ENCODE measurements at places on chromosomes 2 and 18.

GRCh38 chr2:152334701-152335015 lies 316 bp upstream of the FMNL2 start:
- DNase-seq, result no peak

DNA sequence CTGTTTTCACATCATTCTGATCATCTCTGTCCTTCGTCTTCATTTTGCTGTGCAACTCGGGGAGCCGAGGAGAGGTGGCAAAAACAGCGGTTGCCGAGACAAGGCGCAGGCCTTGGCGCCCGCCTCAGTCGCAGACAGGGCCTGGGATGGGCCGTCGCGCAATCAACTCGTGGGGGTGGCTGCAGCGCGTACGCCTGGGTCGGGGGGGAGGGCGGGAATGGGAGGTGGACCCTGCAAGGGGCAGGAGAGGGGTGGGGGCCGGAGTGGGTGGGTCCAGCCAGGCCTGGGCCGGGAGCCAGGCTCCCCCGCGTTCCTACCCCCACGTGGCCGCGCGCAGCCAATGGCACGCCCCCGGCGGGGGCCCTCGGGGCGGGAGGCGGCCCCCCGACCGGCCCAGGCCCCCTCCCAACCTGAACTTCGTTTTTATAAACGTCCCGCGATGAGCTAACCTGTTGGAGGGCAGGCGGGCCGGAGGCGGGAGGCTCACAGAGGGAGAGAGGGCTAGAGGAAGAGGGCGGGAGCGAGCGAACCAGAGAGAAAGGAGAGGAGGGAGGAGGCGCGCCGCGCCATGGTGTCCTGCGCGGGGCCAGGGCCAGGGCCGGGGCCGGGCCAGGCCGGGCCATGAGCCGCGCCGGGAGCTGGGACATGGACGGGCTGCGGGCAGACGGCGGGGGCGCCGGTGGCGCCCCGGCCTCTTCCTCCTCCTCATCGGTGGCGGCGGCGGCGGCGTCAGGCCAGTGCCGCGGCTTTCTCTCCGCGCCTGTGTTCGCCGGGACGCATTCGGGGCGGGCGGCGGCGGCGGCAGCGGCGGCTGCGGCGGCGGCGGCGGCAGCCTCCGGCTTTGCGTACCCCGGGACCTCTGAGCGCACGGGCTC lies at the start of gene HOXD13:
HOXD13 (plus strand) TSS at position 452 of the 875 bp plus-strand sequence; CDS start at position 622, 170 bp downstream.
- DNase-seq, result no peak

GRCh38 chr2:232633413-232634205 lies at the start of gene EFHD1:
EFHD1 (plus strand) TSS chr2:232633604; CDS start chr2:232633705, 101 bp downstream.
- DNase-seq, result peak; percentile 16

GRCh38 chr2:199468561-199469513 lies 11.1 kb upstream of the SATB2 start:
- no peak for DNase-seq

GRCh38 chr2:43465234-43465633 lies 130.6 kb downstream of the THADA start:
- no peak for DNase-seq

DNA sequence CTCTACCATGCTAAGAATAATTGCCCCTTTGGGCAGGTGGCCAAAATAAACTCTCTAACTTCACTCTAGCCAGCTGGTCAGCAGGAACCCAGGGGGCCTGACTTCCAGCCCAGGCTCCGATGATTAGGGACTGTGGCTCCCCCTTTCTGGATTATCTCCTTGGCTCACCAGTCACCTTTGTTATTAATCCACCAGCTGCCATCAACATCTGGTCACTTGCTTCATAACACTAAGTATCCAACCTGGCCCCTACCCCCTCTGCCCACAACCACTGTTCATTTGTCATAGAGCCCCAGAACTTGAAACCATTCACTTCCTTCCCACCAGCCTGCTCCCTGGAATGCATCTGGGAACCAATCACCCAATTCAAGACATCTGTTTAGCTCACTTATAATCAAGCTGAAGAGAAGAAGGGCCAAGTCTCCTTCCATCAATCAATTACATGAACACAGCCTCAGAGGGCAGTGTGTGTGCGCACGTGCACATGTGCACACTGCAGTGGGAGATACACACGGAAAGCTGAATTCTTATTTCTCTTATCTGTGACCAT lies 215.1 kb downstream of the ALK start:
- DNase-seq, result no peak

GRCh38 chr18:9530226-9531009 lies 55.1 kb downstream of the RALBP1 start:
- DNase-seq, result no peak

GRCh38 chr2:162114271-162114670 lies 37.8 kb downstream of the GCG start:
- DNase-seq, result no peak

- DNase-seq, result no peak
These were observed 78.8 kb upstream of the IGFBP5 start for GRCh38 chr2:216774180-216774579.

- DNase-seq, result no peak
These were observed 201.1 kb downstream of the PTH2R start for GRCh38 chr2:208607694-208608093.

GRCh38 chr2:18214936-18215335 lies 336.5 kb downstream of the KCNS3 start:
- no peak for DNase-seq

- no peak for DNase-seq
These were observed 129.2 kb upstream of the PTPRM start for GRCh38 chr18:7437870-7438269.

DNA sequence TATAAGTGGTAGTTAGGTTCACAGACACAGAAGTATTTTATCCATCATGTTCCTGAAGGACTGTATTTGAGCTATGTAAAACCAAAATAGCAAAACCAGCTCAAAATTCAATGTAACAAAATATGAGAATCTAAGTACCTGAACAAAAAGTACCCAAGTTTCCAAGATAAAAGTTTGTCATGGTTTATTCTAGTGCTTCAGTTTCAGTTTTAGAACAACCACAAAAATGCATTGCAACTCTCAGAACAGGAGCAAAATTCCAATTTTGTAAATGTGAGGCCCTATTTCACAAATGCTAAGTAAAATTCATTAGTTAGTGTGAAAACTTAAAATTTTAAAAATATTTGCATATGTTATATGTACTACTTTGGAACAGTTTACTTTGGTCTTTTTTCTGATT lies 5.0 kb upstream of the ALPK2 start:
- no peak for DNase-seq

GRCh38 chr2:204386668-204387067 lies 158.6 kb upstream of the PARD3B start:
- DNase-seq, result no peak

- no peak for DNase-seq
These were observed 249.4 kb upstream of the CTAGE1 start for GRCh38 chr18:22667156-22667555.

DNA sequence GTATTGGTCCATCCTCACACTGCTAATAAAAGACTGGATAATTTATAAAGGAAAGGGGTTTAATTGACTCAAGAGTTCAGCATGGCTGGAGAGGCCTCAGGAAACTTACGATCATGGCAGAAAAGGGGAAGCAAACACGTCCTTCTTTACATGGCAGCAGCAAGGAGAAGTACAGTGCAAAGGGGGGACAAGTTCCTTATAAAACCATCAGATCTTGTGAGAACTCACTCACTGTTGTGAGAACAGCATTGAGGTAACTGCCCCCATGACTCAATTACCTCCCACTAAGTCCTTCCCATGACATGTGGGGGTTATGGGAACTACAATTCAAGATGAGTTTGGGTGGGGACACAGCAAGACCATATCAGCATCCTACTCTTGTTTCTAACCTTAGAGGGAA lies 37.0 kb downstream of the SP100 start:
- DNase-seq, result no peak

DNA sequence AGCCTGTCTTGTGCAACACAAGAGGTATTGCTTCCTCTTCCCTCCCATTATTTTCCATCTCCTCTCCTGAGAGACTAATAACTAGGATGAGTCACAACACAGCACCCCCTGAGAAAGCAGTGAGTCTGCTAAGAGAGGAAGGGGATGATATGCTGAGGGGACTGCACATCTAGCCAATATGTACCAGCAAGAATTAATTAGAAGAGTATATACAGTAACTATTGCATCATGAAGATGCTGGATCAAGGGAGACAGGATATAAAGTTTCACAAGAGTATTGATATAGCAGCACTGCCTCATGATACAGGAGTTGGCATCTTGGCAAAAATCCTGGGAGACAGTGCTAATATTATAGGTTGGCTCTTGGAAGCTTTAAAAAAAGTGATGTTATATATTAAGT lies 289.9 kb upstream of the RBMS1 start:
- DNase-seq, result no peak

- DNase-seq, result no peak
These were observed 6.6 kb downstream of the IL1RN start for GRCh38 chr2:113133704-113134598.

GRCh38 chr2:11168488-11168887 lies 13.2 kb downstream of the SLC66A3 start:
- no peak for DNase-seq

DNA sequence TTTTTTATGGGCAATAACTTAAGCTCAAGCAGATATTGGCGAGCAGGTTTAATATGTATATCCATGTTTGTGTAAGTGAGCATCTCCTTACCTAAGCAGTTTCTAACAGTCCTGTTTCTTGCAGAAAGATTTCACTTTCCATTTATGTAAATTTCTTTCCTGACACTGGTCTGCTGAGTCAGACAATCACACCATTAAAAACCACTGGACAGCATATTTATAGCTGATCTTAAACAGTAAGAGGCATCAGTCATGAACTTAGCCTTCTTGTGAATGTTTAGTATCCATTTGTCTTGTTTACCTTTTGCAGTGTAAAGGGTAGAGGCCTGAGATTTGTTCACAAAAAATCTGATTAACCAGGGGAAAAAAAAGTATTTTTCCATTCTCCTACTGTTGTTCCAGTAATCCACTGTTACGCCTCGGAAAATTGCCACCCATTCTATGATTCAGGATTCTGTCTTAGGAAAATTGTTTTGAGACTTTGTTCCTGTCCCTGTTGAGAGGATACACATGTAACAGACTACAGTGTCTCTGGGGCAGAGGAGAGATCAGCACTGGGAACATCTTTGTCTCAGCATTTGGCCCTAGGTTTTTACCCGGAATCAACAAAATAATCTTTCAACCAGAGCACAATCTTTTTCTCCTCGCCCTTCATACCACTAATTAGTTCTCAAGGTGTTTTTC lies 521.0 kb upstream of the NRP2 start:
- DNase-seq, result no peak

DNA sequence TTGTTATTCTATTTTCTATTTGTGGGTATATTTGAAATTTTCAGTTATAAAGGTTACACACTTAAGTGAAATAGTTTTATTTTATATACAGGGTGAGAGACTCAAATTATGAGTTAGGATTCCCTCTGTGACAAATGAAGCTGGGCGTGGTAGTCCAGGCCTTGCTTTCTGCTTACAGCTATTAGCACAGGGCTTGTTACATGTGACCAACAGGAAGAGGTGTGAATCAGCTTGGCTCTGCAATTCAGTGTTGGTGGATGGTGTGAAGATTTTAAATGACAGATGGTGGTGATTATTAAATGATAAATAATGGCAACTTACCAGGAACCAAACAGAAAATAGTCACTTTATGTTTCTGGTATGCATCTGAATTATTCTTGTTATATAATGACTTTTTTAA lies 64.4 kb upstream of the NOSTRIN start:
- no peak for DNase-seq

- DNase-seq, result no peak
These were observed 10.8 kb downstream of the ALPG start for GRCh38 chr2:232417489-232417888.

- DNase-seq, result no peak
These were observed 160.4 kb upstream of the PID1 start for GRCh38 chr2:229431327-229431954.

- DNase-seq, result no peak
These were observed 56.8 kb downstream of the ADD2 start for GRCh38 chr2:70711191-70711590.

DNA sequence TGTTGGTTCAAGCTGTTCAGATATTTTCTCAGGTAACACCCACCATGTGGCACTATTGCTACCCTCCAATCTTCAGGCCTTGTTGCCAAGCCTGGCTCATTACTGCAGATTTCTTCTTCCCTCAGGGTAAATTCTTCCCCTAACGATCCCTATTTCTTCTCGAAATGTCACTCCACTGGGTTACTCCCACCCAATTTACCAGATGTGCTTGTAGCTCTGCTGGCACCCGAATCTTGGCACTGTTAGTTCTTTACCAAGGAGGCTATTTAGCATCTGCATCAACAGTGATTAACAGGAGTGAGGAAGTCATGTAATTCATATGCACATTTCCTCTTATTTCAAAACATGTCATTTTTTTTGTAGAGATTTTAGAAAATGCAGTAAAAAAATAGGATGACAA lies 217.1 kb upstream of the CYRIA start:
- no peak for DNase-seq
